ENCODE measurements at places on chromosomes 6 and 20. TPM values are rescaled to one million over a fixed set of nuclear protein-coding genes. Genes with fewer than 3 reads are reported as not detected.

DNA sequence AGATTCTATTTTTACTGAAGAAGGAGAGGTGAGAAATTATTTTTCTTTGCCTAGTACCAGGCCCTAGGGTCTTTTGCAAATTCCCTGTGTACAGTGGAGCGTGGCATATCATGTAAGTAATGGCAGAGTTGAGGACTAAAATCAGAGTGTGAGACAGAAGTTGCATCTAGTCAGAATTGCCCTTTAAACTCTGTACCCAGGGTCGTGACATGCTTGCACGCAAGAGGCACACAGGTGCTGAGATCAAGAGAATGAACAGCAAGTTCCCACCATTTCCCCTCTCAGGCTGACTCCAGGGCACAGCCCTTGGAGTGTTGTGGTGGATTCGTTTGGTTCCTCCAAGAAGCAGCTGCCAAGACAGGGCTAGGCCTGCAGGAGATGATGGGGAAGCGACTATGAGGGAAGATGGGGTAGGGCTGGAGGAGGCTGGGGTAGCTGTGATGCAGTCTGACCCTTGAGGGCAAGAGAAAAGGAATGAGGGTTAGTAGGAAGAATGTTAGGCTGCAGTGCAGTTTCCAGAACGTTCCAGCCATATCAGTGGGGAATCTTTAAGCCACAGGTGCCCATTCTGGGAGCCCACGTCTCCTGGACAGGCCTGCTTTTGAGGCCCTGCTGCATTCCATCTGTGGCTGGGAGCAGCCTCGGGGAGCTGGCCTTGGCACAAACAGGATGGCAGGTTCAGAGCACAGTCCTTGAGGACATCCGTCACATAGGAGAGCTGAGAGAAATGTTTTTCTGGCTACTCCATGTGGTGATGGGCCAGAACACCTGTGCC lies 6.9 kb downstream of the NELFCD start:
- DNase-seq, result no peak

DNA sequence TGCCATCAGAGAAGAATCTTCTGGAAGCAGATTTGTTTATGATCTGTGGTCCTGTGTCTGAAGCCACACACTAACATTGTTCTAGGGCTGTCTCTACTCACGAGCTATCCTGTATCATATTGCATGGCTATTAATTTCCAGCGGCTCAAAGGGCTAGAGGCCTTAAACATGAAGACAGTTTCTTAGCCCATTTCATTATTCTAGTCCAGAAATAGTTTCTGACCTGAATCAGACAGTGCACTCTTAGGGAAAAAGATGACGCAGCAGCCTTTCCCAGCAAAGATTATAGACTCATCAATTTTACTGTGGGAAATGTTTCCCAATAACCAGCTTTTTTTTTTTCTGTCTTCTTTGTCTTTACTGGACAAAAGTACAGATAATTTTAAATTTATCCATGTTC lies 105.3 kb upstream of the SUPT3H start:
- no peak for DNase-seq

GRCh38 chr20:51910321-51911050 lies 108.2 kb upstream of the SALL4 start:
- DNase-seq, result no peak

GRCh38 chr20:57460781-57461465 lies 64.0 kb downstream of the CTCFL start:
- DNase-seq, result no peak

GRCh38 chr6:168123165-168123911 lies 44.3 kb upstream of the FRMD1 start:
- DNase-seq, result no peak

- DNase-seq, result no peak
Observed at GRCh38 chr6:62192593-62192992, 93.4 kb downstream of the KHDRBS2 start.

- DNase-seq, result no peak
Observed at GRCh38 chr6:7920425-7920824, 9.8 kb upstream of the TXNDC5 start.

DNA sequence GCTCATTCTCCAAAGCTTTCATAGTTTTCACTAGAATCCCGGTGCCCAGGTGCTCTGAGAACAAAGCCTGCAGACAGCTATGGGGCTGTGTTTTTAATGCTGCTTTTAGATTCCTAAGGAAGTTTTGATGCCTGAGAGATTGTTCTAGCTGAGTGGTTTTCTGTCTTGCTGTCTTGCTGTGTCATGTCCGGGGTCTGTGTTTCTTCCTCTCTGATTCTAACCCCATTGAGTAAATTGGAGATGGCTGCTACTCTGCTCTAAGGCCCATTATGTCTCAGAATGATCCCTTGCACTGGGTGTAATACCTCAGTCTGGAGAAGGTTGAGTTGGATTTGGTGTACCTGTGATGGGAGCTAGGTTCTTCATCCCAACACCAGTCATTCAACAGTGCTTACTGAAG lies 63.4 kb downstream of the ARID1B start:
- no peak for DNase-seq

- DNase-seq, result no peak
Observed at GRCh38 chr6:153058909-153059308, 56.4 kb upstream of the MTRF1L start.

DNA sequence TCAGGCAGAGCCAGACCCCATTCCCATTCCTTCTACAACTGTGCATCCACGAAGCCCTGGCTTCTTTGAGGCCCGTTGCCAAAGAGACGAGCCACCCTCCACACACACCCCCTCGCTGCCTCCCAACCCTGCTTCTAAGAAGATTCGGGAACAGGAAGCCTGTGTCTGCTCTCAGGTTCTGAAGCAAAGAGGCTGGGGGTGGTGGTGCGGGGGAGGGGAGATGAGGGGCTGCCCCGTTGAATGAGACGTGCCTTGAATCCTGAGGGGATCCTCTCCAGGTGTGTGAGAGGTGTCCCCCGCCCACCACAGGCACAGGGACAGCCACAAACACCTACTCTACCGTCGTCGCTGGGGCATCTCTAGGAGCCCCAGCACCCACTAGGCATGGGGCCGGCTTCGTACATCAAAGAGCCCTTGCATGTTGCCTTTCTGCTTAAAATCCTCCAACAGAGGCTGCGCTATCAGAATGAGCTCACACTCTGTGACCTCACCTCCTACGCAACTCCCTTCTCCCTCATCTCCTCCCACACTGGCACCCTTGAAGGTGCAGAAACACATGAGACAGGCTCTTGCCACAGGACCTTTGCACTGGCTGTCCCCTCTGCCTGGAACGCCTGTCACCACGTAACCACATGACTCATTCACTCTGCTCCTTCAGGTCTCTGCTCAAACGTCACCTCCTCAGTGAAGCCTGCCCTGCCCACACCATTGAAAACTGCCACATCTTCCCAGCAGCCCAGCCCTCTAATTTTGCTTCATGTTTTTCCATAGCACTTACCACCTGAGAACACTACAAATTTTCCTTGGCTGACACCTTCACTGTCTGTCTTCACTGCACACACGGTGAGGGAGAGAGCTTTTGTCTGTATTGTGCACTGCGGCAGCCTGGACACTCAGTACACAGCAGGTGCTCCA lies 58.5 kb downstream of the PREX1 start:
- DNase-seq, result peak; percentile 64

DNA sequence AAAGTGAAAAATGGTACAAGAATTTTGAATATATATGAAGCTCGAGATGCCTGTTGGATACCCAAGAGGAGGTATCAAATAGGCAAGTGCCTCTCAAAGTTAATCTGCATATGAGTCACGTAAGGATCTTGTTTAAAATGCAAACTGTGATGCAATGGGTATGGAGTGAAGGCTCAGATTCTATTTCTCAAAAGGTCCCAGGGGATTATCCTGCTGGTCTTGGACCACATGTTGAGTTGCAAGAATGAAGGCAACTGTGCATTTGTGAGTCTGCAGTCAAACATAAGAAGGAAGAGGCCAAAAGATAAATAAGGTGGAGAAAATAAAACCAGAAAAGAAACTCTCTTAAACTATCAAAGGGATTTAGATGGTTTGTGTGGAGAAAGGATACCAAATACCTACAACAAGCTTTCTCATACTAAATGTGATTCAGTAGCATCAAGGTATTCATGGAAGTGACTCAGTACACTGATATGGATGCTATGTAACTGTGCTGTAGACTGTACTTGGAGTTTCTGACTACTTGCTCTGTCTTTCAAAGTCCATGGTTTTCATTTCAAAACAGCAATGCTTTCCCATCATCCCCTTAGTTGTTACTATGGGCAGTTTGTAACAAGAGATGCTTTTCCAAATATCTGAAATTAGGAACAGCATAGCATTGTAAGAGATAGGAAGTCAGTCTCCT lies 106.3 kb downstream of the GFRAL start:
- DNase-seq, result no peak

DNA sequence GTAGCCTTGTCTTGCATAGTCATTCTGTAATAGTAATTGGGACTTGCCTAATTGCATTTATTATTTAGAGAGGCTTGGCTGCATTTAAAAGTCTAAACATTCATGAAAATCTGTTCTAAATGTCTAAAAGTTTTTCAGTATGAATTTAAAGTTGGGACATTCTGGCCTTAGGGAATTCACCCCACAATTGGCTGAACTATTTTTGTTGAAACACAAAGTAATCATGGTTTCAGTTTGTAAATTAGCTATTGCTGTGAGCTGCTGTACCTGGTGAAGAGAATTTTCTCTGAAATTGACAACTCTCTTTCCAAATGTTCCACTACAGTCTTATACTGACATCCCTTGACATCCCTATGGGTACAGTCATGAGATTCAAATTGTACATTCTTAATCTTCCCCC lies 253.0 kb downstream of the FARS2 start:
- DNase-seq, result no peak

DNA sequence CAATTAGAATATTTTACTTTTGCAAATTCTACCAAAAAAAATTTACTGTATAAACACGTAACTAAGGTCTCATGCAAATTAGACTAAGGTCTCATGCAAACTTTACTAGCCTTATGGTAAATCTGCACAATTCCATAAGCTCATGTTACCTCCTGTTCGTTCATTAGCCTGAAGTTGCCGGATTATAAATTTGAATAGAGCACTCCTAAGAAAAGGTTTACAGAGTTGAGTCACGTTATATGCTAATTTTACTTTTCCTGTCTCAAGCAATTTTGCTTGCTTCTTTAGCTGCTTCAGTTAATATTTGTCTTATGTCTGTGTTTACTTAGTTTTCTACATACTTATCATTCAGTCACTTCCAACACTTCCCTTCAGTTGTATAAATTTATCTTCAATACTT lies 1434.0 kb upstream of the EYS start:
- no peak for DNase-seq

- DNase-seq, result peak; percentile 78
Observed at GRCh38 chr6:109458774-109459531, 3.4 kb upstream of the MICAL1 start.

GRCh38 chr6:79296211-79296610 lies 61.7 kb upstream of the HMGN3 start:
- no peak for DNase-seq

DNA sequence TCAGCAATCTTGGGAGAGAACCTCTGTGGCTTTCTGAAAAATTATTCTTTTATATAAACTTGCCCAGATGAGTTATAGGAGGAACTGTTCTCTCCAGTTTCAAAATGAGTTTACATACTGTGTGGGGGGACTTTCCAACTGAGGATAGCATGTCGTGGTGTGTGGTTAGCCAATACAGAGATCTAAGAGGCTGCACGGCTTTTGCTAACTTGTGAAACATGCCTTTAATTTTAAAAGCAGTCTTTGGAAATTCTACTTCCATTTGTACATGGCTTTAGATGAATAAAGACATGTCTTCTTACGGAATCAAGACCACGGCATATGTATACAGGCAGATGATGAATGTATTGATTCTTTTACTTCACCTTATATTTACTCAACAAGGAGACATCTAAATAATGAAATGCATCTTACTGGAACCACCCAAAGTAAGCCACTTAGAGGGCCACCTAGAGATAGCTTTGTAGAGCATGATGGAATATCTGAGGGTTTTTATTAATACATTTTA lies 39.8 kb downstream of the HIVEP1 start:
- DNase-seq, result no peak

DNA sequence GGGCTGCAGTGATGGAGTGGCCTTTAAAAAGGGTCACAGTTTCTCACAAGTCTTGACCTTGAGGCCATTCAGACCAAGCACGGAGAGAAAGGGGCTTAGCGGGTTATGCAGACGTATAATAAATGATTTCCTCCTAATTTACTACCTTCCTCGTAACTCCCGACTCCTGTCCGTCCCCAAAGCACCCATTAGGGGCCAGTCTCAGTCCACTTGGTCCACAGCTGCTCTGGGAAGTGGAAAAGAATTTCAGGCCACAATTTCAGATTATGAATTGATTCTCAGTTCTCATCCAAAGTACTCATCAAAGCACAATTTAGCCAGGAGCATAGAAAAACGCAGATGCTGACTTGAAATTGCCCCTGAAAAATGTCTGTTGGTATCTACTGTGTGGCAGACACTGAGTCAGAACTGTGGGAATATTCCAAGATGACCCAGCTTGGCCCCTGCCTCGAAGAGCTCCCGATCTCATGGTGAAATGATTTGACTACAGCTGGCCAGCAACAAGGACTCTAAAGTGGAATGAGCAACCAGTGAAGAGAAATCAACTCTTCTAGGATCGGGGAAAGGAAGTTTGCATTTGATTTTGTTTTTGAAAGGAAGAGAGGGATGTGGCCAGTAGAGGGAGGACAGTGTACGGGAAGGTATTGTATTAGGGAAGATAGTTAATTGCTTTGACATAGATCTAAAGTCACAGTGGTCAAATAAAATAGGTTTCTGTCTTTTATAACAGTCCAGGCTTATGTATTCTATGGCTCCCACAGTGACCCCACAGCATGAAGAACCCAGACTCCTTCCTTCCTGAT lies 15.2 kb upstream of the STK35 start:
- no peak for DNase-seq

DNA sequence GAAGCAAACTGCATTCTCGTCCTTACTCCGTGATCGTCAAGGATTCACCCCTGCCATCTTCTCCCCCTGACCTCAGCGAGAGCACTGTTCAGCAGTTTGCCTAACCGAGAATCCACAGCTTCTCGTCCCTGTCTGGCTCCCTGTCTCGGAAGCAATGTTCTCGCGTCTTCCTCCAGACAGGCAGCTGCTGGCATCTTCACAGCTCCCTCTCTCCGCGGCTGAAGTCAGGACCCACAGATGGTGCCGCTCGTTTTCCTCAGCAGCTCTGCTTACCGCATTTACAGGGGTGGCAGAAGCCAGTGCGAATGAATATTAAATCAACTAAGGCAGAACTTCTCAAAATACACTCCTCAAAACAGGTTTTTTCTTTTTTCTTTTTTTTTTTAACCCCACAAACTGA lies 18.9 kb upstream of the SLC22A2 start:
- DNase-seq, result no peak

SLC2A10 gene
- total RNA-seq, result not detected

NOX3 gene
- not detected for total RNA-seq

SLC25A27 gene
- total RNA-seq, result 1.2 TPM

FBXO5 gene
- 3.3 TPM for total RNA-seq

HLA-DOA gene
- 5.9 TPM for total RNA-seq

NKX2-2 gene
- not detected for total RNA-seq

KHDC1 gene
- 0.71 TPM for total RNA-seq

UNC5CL gene
- 2.5 TPM for total RNA-seq

FGD2 gene
- 1.2 TPM for total RNA-seq

RPS6KA2 gene
- 6.2 TPM for total RNA-seq

MUC21 gene
- not detected for total RNA-seq
